ENCODE measurements at places on chromosomes 7 and 10.

DNA sequence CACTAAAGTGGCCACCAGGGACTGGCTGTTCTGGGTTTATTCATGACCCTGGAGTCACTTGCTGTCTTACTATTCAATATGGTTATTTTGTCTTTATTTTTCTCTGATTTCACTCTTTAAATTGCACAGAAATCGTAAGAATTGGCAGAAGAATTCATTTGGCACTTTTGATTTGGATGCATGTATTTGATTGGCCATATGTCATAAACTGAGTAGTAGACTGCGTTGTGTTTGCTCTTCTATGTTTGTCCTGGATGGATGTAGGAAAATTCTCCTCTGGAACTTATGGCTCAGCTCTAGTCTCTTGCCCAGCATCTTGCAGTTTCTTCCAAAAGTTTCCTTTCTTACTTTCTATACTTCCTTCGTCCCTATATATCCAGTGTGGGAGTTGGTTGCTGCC is 452.7 kb downstream of the GATA3 start:
- DNase-seq, result no peak

GRCh38 chr7:159031135-159031701 is 113.4 kb downstream of the VIPR2 start:
- no peak for DNase-seq

DNA sequence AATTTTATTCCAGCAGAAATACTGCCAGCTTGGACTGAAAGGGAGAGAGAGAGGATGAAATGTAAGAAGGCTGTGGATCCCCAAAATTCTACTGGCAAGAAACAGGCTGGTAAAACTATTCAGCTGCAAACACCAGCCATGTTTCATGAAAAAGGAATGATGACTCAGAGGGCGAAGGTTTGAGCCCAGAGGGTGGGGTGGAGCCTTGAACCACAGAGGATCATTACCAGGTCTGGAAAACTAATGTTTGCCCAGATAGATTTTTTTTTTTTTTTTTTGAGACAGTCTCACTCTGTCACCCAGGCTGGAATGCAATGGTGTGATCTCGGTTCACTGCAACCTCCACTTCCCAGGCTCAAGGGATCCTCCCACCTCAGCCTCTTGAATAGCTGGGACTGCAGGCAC is 41.7 kb upstream of the NRF1 start:
- DNase-seq, result peak; percentile 89

- DNase-seq, result peak; percentile 99
Measured at GRCh38 chr10:63120554-63120953, 12.6 kb upstream of the NRBF2 start.

DNA sequence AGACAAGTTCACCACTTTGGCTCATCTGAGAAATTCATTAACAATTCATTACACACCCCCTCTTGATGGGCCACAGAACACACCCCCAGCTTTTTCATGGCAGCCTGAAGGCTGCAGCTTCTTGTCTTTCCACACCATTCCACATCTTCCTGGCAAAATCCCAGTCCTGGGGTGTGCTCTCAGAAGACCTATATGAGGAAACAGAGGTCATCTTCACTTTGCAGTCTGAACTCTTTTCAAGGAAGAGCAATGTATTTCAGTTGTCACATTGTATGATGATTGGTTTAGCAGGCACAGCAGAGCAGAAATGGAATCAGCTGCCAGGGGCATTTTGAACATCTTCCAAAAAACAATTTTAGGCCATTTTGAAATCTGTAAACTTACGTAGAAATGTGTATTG is 7.8 kb upstream of the LRRC27 start:
- DNase-seq, result no peak

DNA sequence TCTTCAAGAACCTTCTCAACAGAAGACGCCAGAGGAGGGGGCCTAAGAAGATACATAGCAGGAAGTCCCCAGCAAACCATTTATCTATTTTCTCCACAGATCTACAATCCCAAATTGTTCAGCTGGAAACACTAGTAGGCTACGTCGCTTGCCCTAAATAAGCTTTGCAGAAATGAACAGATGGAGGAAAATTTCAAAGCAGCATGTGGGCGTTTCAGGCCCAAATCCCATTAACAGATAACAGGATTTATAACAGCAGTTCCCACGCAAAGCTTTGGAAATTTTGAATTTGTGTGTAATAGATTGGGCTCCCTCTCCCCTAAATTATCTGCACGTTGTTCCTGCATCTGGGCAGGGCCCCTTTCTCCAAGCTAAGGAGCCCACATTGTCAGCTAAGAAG is 60.6 kb upstream of the FRMD4A start:
- no peak for DNase-seq

- DNase-seq, result peak; percentile 57
Measured at GRCh38 chr7:42071372-42072261, 165.4 kb downstream of the GLI3 start.

DNA sequence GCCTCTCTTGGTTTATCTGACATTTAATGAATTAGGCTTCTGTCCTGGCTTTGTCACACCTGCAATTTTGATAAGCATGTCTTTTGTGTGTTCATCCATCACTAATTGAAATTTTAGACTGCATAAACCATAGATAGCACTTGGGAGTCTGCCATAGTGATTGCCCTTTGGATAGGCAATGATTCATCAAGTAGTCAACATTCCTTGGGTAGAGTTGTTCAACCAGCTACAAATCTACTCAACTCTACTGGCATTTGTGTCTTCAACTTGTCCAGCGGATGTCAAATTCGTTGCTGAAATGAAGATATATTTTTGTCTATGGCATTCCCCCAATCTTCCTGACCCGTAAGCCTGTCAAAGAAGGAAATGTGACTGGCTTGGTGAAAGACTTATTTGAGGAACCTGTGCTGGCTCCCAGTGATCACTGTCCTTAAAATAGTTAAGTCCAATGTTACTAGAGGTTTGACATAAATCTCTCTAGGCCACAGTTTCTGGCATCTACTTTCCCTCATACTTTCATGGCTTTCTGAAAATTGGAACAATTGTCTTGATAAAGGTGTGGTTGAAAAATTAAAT is 33.7 kb upstream of the CREB5 start:
- no peak for DNase-seq

DNA sequence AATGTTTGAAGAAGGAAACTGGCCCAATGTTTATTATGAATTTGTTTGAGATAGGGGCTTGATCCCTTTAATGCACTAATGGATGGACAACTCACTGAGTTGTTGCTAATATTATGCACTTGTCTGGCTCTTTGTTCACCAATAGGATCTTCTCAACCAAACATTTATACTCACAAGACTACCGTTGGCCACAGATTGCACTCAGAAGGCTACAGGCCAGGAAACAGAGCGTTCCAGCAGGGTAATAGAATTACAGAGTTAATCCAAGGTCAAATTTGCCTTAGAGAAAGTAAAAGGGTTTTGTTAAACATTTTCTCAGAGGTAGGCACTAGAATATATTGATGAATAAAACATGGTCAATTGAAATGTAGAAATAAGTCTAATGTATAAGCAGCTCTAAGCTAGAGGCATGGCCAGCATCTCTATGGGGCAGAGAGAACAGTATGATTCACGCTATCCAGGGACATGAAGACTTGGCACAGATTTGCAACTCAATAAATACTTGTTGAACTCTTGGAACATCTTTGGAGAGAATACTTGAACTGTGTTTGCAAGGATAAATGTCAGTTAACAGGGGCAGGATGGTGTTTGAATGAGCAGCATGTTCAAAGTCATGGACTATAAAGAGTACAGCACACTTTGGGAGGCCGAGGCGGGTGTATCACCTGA is 606.9 kb downstream of the SORCS3 start:
- DNase-seq, result no peak

Data from fibroblast of skin of abdomen (primary cell).